ENCODE measurements at places on chromosomes 6 and 20. TPM values are rescaled to one million over a fixed set of nuclear protein-coding genes. Genes with fewer than 3 reads are reported as not detected.

Gene FAM209A
- not detected for total RNA-seq

Gene HTR1E
- not detected for total RNA-seq

DNA sequence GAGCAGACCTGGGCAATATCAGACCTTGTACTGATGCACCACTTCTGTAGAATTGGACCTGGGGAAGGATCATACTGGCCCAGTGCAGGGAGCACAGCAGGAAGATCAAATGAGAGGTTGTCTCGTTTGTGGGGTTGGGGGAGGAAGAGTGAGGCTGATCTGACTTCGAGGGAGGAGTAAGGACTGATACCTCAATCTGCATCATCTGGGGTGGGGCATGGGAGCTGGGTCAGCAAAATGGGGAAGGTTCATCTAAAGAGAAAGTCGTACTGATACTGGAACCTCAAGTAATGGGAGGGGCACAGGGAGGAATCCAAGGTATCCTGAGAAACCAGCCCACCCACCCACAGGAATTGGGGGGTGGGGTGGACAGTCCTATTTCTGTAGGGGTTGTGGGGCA lies 3.7 kb downstream of the RNF39 start:
- DNase-seq = no peak

Gene MUC22
- not detected for total RNA-seq

- DNase-seq = no peak
Observed at GRCh38 chr20:3934624-3935023, 45.4 kb downstream of the PANK2 start.

GRCh38 chr6:31396422-31397152 lies 6.8 kb upstream of the MICA start:
- DNase-seq = no peak

- no peak for DNase-seq
Observed at GRCh38 chr6:129510950-129511349, 199.0 kb downstream of the ARHGAP18 start.

Gene SLC17A4
- not detected for total RNA-seq

- no peak for DNase-seq
Observed at GRCh38 chr6:56513631-56514030, 129.1 kb downstream of the DST start.

Gene TBX18
- total RNA-seq = 0.46 TPM

GRCh38 chr6:44010411-44011349 lies 116.6 kb downstream of the MRPL14 start:
- peak; percentile 98 for DNase-seq

DNA sequence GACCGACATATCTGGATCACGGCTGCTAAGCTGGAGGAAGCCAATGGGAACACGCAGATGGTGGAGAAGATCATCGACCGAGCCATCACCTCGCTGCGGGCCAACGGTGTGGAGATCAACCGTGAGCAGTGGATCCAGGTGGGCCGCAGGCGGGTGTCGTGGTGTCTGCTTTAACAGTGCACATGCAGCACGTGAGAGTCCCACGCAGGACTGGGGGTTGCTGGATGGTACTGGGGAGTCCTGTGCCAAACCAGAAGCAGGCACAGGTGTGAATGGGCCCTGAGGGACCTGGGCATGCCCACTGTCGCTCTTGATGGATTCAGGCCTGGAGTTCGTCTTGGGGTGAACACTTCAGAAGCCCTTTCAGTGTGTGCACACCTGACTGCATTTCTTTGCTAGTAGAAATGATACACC lies 24.6 kb upstream of the C20orf204 start:
- no peak for DNase-seq

GRCh38 chr20:58891086-58891717 lies 38.7 kb downstream of the GNAS start:
- DNase-seq = no peak

DNA sequence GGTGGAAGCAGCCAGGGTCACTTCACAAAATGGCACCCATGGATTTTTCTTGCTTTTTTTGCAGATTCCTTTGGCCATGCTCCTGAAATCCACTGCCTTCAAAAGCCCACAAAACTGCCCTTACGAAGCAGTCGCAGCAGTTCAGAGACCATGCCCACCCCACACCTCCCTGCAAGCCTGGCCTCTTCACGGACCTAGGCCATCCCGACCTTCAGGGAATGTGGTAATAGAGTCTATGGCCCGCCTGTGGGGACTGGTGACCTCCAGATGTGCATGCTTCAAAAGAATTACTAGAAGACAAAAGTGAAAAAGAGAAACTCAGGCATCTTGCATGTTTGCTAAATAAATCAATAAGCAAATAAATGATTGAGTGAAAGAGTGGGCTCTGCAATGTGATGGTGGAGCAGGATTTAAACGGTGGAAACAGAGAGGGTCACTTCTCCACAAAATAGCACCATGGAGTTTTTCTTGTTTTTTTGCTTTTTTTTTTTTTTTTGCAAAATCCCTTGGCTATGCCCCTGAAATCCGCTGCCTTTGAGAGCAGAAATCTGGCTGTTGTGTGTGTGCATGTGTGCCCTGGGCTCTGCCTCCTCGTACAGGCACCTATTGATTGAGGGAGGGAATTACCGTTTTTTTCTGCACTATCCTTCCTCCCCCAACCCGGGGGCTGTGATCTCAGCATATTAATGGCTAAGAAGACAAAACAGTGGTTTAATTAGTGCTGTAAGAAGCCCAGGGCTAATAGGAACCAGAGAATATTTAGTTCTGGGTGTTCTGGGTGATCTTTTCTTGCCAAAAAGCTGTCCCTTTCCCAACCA lies 107.4 kb downstream of the PXDC1 start:
- DNase-seq = no peak

GRCh38 chr6:15296735-15297134 lies 50.9 kb downstream of the JARID2 start:
- DNase-seq = no peak

DNA sequence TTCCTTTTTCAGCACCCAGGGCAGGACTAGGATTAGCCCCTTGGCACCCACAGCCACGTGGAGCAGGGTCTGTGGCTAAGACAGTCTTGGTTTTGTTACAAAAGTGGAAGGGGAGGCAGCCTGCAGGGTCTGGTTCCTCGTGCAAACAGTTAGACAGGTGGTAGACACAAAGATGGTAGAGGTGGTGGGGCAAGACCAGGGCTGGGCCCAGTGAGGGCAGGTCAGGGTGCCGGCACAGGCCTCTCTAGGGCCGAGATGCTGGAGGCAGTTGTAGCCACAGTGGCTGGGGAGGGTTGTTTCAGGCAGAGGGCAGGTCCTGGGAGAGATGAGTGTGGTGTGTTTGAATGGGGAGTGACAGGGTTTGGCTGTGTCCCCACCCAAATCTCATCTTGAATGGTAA lies 161.6 kb downstream of the SMOC2 start:
- no peak for DNase-seq

GRCh38 chr20:23087587-23088251 lies 1.6 kb upstream of the CD93 start:
- DNase-seq = no peak

- no peak for DNase-seq
Observed at GRCh38 chr6:21522797-21523456, 70.6 kb upstream of the SOX4 start.

Gene HRH3
- total RNA-seq = not detected

Gene SLC17A3
- not detected for total RNA-seq

Gene ADTRP
- total RNA-seq = 1.5 TPM

- DNase-seq = no peak
Observed at GRCh38 chr6:14259594-14260152, 142.1 kb downstream of the CD83 start.

Gene PPP1R11
- total RNA-seq = 73.4 TPM

Gene UBD
- total RNA-seq = 9.4 TPM

DNA sequence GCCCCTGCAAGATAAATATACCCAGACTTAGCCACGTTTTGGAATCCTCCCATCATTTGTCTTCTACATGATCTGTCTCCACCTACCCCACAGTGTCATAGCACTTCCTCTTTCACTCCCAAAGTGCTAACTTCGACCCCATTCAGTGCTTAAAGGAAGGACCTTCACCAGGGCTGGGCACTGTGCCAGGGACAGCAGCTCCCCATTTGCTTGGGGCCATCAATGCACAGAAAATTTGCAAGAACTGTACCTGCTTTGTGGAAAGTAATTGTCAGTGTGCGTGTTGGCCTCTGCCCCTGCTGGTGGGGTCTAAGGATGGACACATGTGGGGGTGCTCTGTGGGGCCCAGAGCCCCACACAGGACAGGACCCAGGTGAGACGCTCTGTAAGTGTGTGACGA lies 5.2 kb upstream of the BPIFA2 start:
- DNase-seq = no peak

All from kidney epithelial cell (primary cell).